ENCODE measurements at places on chromosomes 5 and 9. TPM values are rescaled to one million over a fixed set of nuclear protein-coding genes. Genes with fewer than 3 reads are reported as not detected.

The SLC30A5 gene
- 35.2 TPM for total RNA-seq

The NKD2 gene
- 4.4 TPM for total RNA-seq

The TBC1D13 gene
- total RNA-seq, result 15.7 TPM

The EFNA5 gene
- total RNA-seq, result 29.2 TPM

The ESM1 gene
- total RNA-seq, result not detected

The NTNG2 gene
- 5.0 TPM for total RNA-seq

The REXO4 gene
- 12.6 TPM for total RNA-seq

The ANKRD34B gene
- 0.06 TPM for total RNA-seq

The GABRA6 gene
- total RNA-seq, result not detected

The SHISAL2B gene
- not detected for total RNA-seq

GRCh38 chr9:19969721-19970120, 180.9 kb upstream of the SLC24A2 start:
- no peak for DNase-seq

- DNase-seq, result no peak
These were observed 44.8 kb downstream of the PRRC1 start for GRCh38 chr5:127562252-127562651.

DNA sequence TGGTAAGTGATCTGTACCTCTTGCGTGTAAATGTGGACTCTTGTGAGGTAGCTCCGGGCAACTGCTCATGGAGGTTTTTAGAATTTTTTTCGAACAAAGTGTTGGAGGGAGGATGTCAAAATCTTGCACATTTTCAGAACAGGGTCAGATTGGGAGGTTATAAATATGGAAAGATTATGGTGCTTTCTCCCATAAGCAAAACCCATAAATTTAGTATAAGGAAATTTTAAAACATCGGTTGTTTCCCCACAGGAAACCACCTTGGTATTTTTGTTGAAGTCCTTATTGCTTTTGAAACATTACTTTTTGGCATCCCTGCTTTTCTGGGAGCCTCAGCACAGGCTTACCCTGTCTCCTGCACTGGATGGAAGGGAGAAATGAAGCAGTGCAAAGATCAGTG, 33.9 kb downstream of the PTTG1 start:
- DNase-seq, result no peak

DNA sequence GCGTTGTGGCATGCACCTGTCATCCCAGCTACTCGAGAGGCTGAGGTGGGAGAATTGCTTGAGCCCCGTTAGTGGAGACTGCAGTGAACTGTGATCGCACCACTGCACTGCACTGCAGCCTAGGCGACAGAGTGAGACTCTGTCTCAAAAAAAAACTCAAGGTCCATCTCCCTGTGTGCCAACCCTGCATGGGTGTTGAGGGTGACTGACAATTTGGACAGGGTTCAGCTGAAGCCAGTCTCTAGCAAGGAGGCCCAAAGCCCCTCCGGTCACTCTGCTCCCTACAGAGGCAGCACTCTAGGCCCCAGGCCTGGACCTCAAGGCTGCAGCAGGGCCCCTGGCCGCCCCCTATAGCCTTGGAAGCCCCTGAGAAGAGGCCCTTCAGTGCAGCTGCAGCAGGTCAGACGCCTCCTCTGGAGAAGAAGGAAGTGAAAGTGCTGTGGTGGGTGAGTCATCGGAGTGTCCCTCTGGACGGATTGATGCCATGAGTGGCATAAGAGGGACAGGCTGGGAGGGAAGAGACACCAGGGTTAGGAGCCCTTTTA, 39.2 kb upstream of the NEK6 start:
- peak; percentile 51 for DNase-seq

DNA sequence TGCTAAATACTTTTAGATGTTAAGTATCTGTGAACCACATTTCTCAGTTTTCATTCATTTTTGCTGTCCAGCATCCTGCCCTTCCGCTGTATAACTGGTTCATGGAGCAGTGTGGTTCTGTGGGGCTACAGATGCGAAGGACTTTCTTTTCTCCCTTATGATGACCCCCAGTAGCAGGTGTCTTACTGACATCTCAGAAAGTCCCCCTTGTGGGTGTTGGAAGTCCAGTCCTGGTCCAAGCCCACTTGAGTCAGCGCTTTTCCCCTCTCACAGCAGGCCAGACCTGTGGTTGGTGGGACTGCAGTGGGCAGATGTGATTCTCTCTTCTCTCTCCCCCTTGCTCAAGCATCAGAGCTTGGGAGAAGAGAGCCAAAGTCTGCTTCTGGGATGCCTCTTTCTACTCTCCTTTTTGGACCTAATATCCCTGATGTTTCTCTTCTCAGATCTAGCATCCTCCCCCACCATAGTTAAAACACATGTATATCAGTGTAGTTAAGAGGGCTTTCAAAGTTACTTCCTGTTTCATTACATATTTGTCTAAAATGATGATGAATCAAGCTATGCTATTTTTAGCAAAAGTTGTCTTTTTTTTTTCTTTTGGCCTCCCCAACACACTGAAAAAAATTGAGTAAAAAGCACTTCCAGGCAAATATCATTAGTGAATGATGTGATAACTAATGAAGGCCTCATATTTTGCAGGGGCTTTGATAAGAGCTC, 119.5 kb upstream of the ZNF618 start:
- DNase-seq, result no peak

DNA sequence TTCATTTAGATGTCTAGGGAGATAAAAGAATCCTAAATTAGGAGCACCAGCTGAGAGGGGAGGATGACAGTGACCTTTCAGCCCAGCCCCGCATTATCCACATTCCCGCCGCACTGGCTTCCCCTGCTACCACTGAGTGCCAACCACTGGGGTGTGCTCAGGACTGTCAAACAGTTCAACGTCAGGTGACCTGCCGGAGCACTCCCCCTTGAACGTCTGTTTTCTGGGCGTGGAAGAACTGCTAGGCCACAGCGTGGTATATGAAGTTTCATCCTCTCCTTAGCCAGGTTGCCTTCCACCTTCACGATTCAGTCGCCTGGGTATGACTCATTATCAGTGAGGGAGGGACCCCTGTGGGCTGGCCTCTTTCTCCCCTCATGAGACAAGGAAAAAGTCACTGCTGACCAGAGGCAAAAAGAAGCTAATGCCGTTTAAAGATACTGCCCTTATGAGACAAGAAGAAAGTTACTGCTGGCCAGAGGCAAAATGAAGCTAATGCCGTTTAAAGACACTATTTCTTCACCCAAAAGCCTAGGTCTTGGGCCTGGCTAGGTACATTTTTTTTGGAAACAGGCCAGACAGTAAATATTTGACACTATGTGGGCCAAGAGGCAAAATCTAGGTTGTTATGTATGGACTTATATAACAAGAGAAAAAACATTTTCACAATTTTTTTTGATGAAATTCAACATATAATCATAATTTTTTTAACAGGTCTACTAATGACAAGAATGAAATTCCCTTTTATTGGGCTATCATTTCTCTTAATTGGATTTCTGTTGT, 4.6 kb downstream of the NMRK1 start:
- peak; percentile 42 for DNase-seq

DNA sequence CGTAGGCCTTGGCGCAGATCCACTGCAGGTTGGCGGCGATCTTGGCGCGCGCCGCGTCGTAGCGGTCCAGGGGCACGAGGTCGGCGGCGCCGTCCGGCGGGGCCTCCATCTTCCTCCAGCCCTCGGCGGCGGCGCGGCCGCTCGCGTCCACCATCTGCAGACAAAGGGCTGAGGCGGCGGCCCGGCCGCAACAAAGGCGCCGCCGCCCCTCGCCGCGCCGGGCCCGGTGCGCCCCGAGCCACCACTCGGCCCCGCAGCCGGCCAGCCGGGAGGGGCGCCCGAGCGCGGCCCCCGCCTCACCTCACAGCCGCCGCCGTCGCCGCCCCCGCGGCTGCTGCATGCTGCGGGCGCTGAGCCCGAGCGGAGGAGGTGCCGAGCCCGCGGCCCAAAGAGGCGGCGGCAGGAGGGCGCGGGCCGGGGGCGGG, 328 bp downstream of the CAMSAP1 start:
- peak; percentile 57 for DNase-seq

DNA sequence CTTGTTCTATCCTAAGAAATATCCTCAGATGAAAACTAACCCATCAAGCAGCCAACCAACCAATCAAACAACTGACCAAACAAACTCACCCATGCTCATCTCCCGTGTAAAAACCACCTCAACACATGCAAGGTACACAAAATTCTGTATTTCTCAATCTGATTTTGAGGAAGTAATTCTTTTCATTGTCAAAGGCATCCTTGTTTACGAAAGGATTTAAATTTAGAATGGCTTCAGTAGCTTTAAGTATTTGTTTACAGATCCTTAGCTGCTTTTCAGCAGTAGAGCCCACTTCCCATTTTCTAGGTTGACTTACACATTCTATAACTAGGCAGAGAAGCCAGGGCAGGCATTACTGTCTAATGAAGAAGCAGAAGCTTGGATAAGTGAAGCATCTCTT, 78.6 kb downstream of the NTRK2 start:
- no peak for DNase-seq

DNA sequence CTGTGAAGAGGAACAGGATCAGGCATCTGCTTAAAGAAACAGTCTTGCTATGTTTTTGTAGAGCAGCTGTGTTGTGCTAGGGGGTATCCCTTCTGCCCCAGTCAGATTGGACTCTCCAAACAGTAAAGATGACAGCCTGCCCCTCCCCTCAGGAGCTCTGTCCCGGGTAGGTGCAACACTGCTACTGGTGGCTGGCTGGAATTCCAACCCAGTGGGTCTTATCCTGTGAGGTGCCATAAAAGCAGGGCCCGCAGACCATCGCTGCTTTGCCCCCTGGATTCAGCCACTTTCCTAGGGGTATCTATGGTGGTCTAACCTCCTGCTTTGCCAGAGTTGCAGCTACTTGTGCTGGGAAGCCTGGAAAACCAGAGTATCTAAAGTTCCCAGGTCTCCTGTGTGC, 114.6 kb upstream of the PPP1R2B start:
- DNase-seq, result no peak

- DNase-seq, result no peak
These were observed 434.5 kb upstream of the TRPC7 start for GRCh38 chr5:136799806-136800372.

DNA sequence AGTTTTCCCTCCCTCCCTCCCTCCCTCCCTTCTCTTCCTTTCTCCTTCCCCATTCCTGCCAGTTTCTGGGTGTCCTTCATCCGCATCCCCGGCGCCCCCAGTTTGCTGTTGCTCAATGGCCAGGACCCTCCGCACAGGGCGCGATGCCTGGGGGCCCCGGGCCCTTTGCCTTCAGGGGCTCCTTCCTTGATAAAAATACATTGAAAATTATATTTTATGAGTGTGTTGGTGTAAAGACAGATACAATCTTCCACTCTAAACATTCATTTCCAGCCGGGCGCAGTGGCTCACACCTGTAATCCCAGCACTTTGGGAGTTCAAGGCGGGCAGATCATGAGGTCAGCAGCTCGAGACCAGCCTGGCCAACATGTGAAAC, 7.6 kb upstream of the AGPAT2 start:
- DNase-seq, result no peak

GRCh38 chr5:179177711-179178575, 117.8 kb downstream of the ZNF354C start:
- DNase-seq, result peak; percentile 10

DNA sequence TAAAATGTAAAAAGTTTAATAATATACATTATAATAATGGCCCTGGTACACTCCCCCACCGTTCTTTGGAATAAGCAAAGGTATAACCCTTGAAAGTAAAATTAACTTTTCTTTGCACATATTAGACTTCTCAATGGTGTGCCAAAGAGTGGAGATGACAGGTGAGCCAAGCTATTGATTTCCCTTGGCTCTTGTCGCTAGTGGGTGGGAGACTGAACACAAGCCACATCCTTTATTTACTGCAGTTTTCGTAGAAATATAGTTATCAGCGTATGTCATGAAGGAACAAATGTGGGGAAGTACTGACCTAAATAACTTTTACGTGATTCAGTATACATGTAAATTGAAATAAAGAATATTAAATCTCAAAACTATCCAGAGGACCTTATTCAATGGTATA, 549.3 kb downstream of the RAB3C start:
- no peak for DNase-seq

- no peak for DNase-seq
These were observed 170.3 kb upstream of the PRR16 start for GRCh38 chr5:120293796-120294195.

DNA sequence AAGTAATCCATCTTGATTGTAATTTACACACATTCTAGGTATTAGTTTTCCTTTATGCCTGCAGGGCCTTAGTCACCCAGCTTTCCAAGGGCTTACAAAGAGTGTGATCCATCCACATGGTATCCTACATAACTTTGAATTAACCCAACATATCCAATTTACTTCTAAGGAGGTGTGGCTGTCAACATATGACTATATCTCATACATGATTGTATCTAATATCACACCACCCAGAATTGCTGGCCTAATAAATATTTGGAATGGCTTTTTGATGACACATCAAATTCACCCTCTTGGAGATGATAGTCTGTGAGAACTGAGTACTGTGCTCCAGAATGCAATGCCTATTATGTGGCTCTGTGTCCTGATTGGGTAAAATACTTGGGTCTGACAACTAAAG, 363.3 kb upstream of the GRIN3A start:
- DNase-seq, result no peak

DNA sequence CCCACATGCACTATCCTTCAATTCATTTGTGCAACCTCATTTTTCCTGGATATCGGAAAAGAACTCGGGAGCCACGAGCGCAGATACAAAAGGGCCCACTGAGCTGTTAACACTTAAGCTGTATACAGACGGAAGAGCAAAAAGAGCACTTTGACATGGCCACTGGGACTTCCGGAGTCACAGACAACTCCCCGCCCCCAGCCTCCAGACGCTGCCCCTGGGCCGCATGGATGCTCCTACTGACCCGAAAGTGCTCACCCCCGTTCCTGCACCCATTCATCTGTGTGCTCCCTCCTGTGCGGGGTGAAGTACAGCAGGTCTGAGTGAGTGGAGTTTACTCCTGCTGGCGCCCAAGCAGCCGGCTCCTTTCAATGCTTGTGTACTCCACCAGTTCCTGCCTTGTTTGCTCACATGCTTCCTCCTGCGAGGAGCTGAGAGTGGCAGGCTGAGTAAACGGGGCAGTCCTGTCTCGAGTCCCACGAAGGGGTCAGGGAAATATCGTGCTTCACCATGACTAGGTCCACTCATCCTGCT, 901.0 kb upstream of the CTNND2 start:
- DNase-seq, result no peak

DNA sequence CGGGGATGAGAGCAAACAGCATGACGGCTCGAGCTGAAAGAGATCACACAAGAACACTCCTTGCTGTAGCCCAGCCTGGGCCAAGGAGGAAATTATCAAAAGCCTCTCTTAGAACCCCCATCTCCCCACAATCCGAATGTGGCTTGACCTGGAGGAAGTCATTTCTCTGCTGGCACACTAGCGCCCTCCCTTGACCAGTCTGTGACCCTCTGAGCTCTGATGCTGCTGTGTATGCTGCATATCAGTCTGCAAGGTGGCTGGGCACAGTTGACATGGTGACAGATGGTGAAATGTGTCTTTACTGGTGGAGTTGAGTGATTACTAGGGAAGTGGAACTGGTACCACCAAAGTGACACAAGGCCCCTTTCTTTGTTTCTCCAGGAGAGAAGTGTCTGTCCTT, 3.3 kb downstream of the SLC46A2 start:
- DNase-seq, result no peak

- no peak for DNase-seq
These were observed 96.7 kb upstream of the ARAP3 start for GRCh38 chr5:141778683-141779082.

DNA sequence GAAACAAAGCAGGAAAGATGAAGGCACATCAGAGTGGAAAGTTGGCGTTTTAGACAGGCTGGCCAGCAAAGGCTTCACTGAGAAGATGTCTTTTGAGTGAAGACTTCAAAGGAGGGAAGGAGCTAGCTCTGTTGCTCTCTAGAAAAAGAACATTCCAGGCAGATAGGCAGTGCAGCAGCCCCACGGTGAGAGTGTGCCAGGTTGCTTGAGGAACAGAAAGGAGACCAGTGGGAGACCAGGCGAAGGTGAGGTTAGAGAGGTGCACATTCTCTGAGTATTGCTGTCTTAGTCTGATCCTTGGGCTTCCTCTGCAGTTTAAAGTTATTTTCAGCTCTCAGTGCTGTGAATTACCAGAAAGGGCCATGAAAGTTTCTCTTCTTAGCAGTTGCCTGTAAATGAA, 83.8 kb downstream of the SLC44A1 start:
- no peak for DNase-seq
